ENCODE measurements at places on chromosomes 13 and 19. TPM values are rescaled to one million over a fixed set of nuclear protein-coding genes. Genes with fewer than 3 reads are reported as not detected.

GRCh38 chr13:108346376-108346775, 76.9 kb downstream of the TNFSF13B start:
- no peak for DNase-seq

DNA sequence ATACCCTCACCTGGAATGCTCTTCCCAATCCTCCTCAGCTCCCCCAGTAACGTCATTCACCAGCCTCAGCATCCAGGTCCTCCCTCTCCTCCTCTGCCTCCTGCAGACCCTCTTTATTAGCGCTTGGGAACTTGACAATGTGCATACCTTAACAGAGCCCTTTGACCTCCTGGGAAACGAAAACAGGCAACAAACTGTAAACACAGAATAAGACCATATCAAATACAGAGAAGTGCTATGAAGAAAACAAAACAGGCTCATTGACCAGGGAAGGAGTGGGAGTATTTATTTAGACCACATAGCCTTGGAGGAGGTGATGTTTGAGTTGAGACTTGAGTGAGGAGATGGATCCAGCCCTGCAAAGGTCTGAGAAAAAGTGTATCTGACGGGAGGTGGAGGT, 107.9 kb upstream of the SLC7A1 start:
- no peak for DNase-seq

- DNase-seq = no peak
These were observed 5.6 kb downstream of the GDF15 start for GRCh38 chr19:18391509-18392075.

- no peak for DNase-seq
These were observed 54.9 kb upstream of the RANBP3 start for GRCh38 chr19:6032827-6033226.

GRCh38 chr19:55036058-55036457, 2.0 kb downstream of the GP6 start:
- no peak for DNase-seq

GRCh38 chr19:43779147-43779819, 1.5 kb downstream of the KCNN4 start:
- no peak for DNase-seq

- no peak for DNase-seq
These were observed 7.0 kb downstream of the SLC25A30 start for GRCh38 chr13:45411221-45411620.

GRCh38 chr13:44768239-44768638, 192.1 kb upstream of the TSC22D1 start:
- DNase-seq = no peak

DNA sequence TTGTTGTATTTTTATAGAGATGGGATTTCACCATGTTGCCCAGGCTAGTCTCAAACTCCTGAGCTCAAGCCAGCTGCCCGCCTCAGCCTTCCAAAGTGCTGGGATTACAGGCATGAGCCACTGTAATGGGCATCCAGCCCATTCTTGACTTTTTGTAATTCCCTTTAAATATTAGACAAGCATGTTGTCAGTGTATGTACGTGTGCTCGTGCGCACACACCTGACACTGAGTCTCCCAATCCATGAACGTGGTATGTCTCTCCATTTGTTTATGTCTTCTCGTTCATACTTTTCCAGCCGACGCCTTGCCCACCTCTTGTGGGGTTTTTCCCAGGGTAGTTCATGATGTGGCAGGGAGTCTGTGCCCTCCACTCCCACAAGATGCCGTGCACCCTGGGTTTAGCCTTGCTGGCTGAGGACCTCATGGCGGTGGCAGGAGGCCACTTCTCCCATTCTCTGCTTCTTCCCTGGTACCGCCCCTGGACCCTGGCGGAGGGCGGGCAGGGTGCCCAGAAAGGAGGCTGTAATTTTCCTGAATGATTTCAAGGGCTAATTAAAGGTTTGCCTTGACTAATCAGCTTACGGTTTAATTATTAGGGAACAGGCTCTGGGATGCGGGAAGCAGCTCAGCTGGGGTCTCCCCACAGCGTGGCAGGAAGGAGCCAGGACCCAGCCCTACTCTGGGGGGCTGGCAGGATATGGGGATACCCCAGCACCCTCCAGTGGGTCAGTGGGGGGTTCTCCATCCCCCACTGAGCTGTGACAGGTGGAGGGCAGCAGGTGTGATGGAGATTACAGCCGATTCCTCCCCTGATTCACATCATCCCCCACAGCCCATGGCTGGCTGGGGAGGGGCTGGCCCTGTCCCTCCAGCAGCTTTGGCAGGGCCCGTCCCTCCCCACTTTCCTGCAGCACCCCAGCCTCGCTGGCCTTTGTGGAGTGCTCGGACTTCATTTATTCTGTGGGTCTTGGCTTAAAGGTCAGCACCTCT, 12.9 kb downstream of the PAK4 start:
- DNase-seq = no peak

The TUBA3C gene
- total RNA-seq = not detected

DNA sequence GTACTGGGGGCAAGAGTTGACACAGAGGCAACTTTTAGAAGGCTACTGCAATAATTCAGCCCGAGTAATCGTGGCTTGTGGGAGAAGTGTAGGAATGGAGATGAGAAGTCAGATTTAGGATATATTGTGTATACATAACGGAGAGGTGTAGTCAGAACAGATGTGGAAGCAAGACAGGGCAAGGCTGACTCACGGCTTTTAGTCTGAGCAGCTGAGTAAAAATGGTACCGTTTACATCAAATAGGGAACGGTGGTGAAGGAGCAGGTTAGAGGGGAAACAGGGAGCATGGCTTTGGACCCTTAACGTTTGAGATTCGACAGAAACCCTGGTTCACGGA, 796 bp upstream of the LSM14A start:
- no peak for DNase-seq

- DNase-seq = no peak
These were observed 212.7 kb downstream of the DIAPH3 start for GRCh38 chr13:59951011-59951410.

DNA sequence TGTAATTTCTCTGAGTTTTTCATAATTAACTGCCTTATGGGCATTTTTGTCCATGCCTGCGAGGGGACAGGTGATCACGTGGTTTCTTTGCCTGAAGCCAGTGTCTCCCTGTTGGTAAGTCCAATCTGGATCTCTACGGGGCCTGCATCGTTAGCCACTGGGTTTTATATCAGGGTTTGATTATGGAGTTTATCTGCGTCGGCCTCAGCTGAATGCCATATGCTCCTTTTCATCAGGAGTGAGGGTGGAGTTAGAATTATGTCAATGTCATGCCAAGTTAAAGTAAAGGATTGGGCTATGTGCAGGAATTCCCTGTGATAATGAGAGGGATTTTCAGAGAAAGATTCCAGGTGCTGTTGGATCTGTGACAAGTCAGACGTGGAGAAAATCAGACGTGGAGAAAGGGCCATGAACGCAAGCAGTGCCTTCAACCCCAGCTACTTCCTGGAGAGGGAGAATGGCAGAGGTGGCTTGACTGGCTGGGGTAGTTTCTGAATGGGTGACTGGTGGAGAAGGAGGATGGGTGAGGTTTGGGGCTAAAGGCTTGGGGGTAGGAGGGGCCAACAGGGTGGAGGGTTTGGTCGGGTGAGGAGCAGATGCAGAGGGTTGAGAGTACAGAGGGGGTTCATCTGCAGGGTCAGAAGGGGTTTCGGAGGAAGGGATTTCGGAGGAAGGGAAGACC, 24.3 kb downstream of the TMEM255B start:
- no peak for DNase-seq

The ZNF20 gene
- total RNA-seq = 3.4 TPM

DNA sequence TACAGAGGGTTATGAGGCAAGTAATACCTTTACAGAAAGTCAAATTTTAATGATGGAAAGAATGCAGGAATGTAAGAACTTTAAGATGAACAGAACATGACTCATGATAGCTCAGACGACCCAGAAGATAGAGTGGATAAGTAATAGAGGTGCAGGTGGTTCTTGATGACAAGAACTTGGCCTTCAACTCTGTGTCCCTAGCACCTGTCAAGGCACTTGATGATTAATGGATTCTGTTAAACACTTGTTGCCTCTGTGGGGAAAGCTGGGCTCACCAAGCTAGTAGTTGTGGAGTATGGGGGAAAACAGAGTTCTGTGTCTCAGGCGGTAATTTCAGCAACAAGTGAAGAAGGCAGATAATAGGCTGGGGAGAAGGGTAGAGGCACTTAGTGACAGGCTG, 306.2 kb downstream of the ATP8A2 start:
- no peak for DNase-seq

The ATP7B gene
- 5.4 TPM for total RNA-seq

The DACH1 gene
- 4.3 TPM for total RNA-seq

DNA sequence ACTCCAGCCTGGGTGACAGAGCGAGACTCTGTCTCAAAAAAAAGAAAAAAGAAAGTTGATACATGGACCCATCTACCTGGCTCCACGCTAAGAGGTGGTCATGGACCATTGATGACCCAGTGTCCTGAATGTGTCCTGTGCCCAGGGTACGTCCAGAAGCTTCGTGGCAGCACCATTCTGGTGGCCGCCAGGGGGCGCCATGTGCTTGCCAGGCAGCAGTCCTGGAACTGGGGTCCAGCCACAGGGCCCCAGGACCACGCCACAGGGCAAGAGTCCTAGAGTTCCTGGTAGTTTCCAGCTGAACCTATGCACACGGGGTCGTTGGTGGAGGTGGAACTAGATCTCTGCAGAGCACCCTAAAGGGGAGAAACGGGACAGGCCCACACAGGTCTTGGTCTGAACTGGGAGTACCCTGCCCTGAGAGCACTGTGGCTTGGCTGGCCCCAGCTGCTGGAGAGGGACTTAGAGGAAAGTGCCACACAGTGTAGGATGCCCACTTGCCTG, 19.9 kb upstream of the FBXO27 start:
- peak; percentile 22 for DNase-seq

DNA sequence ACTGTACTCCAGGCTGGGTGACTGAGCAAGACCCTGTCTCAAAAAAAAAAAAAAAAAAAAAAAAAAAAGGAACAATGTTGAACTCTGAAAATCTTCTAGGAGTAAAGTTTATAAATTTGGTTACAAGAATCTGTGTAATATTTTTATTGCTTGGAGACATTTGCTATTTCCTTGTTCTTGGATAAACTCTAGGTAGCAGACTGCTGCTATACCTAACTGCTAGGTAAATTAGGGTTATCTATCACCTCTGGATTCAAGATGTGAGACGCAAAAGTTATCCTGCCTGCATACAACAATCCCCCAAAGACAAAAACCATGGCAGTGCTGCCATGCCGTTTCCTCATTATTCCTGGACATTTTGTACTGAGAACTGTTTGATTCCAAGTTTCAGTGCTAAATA, 33.7 kb downstream of the UBL3 start:
- DNase-seq = no peak

The SLC27A1 gene
- 11.6 TPM for total RNA-seq

The TPTE2 gene
- total RNA-seq = 0.09 TPM

GRCh38 chr19:3365836-3366752, at the start of gene NFIC:
Gene NFIC, plus strand, starts transcription at chr19:3366583. Its CDS starts 54 bp downstream, at chr19:3366637.
- peak; percentile 93 for DNase-seq

The RFXAP gene
- total RNA-seq = 2.2 TPM

GRCh38 chr13:79011179-79011578, 352.2 kb upstream of the OBI1 start:
- DNase-seq = no peak

GRCh38 chr19:6138066-6138465, 2.6 kb downstream of the ACSBG2 start:
- peak; percentile 9 for DNase-seq

DNA sequence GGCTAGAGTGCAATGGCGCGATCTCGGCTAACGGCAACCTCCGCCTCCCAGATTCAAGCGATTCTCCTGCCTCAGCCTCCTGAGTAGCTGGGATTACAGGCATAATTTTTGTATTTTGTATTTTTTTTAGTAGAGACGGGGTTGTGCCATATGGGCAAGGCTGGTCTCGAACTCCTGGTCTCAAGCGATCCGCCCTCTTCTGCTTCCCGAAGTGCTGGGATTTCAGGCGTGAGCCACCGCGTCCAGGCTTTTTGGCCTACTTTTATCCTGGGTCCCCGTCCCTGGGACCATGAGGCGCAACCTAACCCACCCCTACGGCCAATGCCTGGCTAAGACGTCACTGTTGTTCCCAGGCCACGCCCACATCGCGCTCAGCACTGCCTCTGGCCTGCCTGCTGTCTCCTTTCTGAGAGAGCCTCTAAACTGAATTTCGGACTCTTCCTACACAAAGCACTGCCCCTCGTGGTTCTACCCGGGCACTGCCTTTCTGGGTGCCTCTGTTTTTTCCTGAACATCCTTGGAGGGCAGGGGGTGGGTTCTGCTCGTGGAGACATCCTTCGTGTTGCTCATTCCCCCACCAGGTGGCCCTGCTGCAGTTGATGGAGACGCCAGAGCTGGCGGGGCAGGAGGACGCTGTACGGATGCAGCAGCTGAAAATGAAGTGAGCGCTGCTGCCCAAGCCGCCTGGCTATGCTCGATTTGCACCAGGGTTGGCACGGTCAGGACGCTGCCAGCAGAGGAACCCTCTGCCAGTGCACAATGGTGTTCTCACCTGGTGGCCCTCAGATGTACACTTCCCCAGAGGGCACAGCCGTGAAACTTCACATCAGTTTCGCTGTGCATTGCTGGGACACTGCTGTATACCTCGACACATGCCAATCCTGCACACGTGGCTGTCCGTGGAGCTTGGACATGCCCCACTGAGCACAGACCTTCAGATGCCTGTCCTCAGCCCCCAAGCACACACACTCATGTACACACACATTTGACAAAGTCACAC, 2.0 kb downstream of the REX1BD start:
- peak; percentile 96 for DNase-seq

GRCh38 chr13:48678316-48678715, 24.6 kb downstream of the CYSLTR2 start:
- no peak for DNase-seq

DNA sequence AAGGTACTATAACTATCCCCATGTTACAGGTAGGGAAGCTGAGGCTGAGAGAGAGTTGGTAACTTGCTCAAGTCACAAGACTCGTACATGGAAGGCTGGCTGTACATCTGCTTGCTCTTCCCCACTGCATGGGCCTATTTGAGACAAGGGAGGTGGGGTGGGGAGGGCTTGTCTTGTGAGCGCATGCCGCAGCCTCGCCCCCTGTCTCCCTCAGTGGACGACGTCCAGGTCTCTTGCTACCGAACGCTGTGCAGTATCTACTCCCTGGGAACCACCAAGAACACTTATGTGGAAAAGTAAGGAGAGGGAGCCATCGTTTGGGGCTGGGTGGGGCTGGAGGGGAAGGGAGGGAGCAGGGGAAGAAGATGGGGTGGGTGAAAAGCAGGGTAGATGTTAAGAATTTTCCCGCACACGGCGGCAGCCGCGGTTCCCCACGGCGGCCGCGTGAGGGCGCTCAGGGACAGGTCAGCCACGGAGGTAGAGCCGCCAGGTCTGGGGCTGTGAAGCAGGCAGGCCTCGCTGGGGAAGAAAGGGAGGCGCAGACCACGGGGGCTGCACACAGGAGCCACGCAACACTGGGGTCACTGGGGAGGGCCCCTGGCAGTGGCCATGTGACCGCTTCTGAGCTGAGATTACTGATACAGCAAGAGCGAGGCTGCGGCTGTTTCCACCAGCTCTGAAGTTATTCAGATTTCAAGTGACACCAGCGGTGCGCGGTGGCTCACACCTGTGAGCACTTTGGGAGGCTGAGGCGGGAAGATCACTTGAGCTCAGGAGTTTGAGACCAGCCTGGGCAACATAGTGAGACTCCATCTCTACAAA, 81.5 kb downstream of the RYR1 start:
- DNase-seq = peak; percentile 50

DNA sequence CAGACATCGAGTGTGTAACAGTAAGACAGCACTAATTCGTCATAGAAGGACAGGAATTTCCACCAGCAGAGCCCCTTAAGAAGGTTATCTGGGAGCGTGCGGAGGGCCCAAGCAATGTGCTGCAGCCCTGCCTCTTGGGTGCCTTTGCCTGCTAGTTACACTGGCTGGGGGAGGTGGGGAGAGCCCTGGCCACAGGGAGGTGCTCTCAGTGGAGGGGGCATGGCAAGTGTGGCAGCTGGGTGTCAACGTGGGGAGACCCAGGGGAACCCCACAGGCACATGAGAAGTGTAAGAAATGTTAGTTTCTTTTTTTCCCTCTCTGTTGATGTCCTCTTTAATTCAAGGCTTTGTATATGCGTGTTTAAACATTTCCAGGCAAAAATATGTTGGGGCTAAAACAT, 50.9 kb upstream of the TMTC4 start:
- no peak for DNase-seq

Measured in muscle of leg (tissue), 16 donors.